ENCODE measurements at places on chromosomes 4 and X. TPM values are rescaled to one million over a fixed set of nuclear protein-coding genes. Genes with fewer than 3 reads are reported as not detected.

The MAGEB2 gene
- total RNA-seq = not detected

The CENPVL2 gene
- total RNA-seq = not detected

The KCNIP4 gene
- total RNA-seq = 0.46 TPM

The QRFPR gene
- not detected for total RNA-seq

The CLCN4 gene
- 15.6 TPM for total RNA-seq

The PDCL2 gene
- not detected for total RNA-seq

The HMGN5 gene
- 0.30 TPM for total RNA-seq

The CCKAR gene
- not detected for total RNA-seq

The BST1 gene
- total RNA-seq = 6.5 TPM

The SLC39A8 gene
- total RNA-seq = 6.5 TPM

The ARSJ gene
- 68.2 TPM for total RNA-seq

The CDKL2 gene
- 0.30 TPM for total RNA-seq

The TRIM2 gene
- 10.1 TPM for total RNA-seq

The KLHL4 gene
- 27.0 TPM for total RNA-seq

The CABS1 gene
- total RNA-seq = not detected

The TRIML2 gene
- not detected for total RNA-seq

The RBMX2 gene
- total RNA-seq = 19.5 TPM

The ATP2B3 gene
- not detected for total RNA-seq
